ENCODE measurements at places on chromosomes 16 and 17.

- DNase-seq: no peak
Measured at GRCh38 chr17:41490000-41490990, 585 bp upstream of the KRT36 start.

DNA sequence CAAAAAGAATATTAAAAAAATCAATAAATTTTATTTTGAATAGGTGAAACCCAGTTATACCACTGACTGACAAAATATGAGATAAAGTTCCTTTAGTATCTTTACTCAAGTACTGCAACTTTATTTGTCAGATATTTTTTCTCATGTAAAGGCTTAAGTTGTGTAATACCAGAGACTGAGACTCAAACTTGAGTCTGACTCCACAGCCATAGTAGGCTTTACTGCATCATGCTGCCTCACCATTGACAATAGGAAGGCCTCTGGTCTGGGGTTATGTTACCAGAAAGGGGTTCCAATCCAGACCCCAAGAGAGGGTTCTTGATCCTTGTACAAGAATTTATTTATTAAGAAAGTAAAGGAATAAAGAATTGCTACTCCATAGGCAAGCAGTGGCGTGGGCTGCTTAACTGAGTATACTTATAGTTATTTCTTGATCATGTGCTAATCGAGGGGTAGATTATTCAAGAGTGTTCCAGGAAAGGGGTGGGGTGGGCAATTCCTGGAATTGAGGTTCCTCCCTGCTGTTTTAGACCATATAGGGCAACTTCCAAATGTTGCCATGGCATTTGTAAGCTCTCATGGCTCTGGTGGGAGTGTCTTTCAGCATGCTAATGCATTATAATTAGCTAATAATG lies 187.4 kb upstream of the WSB1 start:
- no peak for DNase-seq

DNA sequence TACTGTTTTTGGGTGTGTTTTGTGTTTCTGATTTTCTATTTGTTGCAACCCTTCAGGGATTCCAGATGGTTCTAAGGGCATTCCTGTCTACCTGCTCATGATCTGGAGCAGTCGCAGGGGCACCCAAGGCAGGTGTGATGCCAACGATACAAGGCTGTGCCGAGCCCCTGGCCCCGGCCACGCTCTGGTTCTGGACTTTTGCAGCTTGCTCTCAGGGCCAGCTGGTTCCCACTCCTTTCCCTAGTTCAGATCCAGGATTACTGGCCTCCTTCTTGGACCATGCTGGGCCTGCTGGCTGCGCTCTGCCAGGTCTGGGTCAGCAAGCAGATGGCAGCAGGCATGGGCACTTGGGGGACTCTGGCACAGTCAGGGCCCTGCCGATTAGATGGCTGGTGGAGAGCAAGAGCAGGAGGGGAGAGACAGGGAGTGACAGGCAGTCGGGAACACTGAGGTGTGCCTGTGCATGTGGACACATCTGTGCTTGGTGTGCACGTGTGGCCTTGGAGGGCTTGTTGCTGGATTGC lies 15.2 kb upstream of the RAP1GAP2 start:
- DNase-seq: no peak

DNA sequence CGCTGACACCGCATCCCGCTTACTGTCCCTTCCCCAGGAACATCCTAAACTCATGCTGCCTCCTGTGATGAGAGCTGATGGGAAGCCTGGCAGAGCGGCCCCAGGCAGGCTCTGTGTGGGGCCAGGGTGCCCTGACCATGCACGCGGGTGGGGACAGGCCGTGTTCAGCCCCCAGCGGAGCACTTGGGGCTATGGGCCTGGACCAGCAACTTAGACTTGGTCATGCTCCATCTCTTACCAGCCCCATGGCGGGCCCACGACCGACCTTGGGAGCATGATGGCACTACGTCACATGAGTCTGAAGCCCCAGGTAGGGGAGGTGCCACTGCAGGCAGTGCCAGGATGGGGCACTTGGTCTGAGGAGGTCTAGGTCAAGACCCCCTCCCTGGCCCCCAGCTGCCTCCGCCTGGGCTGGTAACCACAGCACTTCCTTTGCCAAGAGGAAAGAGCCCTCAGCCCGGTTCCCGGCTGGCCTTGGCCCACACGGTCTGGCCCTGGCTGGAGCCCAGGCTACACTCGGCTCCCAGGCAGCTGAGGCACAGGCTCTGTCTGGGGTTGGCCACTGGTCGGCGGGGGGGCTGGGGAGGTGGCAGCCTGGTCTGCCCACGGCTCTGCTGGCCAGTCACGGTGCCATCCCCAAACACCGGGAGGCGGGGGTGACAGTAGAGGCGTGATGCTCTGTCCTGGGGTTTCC lies 25.7 kb downstream of the BAHCC1 start:
- no peak for DNase-seq

- no peak for DNase-seq
Measured at GRCh38 chr17:1039123-1039507, 42.2 kb downstream of the TIMM22 start.

GRCh38 chr16:29989111-29989858 lies 6.1 kb downstream of the HIRIP3 start:
- no peak for DNase-seq

DNA sequence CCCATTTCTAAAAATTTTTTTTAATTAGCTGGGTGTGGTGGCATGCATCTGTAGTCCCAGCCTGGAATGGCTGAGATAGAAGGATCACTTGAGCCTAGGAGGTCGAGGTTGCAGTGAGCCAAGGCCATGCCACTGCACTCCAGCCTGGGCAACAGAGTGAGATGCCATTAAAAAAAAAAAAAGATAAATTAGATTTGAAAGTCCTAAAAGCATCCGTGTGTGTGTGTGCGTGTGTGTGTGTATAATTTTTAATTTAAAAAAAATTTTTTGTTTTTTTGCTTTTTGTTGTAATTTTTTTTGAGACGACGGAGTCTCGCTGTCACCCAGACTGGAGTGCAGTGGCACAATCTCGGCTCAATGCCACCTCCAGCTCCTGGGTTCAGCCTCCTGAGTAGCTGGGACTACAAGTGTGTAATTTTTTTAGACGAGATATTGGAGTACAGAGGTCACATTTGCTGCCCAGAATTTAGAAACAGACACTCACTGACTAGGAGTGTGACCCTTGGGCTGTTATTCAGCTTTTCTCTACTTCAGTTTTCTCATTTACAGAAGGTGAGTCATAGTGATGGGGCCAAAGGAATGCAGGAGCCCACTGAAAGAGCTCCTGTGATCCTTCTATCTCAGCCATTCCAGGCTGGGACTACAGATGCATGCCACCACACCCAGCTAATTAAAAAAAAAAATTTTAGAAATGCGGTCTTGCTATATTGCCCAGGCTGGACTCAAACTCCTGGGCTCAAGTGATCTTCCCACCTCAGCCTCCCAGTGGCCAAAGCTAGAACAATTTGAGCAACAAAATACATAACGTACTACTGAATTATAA lies 25.5 kb upstream of the TBX4 start:
- DNase-seq: no peak

GRCh38 chr16:50742576-50743200 lies 802 bp downstream of the CYLD start:
- no peak for DNase-seq

DNA sequence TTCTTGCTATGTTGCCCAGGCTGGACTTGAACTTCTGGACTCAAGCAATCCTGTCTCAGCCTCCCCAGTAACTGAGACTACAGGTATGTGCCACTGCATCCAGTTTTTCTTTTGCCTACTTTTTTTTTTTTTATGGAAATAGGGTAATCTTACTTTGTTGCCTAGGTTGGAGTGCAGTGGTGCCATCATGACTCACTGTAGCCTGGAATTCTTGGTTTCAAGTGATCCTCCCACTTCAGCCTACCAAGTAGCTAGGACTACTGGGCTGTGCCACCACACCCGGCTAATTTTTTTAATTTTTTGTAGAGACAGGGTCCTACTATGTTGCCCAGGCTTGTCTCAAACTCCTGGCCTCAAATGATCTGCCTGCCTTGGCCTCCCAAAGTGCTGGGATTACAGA lies 10.0 kb downstream of the LRRC36 start:
- DNase-seq: no peak

DNA sequence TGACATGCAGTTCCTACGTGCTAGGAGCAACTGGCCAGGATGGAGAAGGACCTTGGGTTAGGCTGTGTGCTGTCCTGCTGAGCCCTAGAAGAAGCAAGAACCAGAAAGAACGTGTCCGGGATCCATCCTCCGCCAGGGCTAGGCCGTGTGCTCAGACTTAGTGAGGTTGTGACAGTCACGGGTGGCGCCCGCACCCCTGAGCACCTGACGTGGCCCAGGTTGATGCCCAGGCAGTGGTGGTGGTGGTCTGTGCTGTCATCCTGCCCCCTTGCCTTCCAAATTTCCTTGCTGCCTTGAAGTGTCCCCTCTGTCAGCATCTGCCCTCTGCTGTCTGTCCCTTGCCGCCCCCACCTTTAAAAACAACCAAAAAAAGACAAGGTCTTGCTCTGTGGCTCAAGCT lies 4.2 kb upstream of the GSE1 start:
- DNase-seq: no peak

- no peak for DNase-seq
Measured at GRCh38 chr16:84332975-84333684, 35.2 kb upstream of the ATP2C2 start.

DNA sequence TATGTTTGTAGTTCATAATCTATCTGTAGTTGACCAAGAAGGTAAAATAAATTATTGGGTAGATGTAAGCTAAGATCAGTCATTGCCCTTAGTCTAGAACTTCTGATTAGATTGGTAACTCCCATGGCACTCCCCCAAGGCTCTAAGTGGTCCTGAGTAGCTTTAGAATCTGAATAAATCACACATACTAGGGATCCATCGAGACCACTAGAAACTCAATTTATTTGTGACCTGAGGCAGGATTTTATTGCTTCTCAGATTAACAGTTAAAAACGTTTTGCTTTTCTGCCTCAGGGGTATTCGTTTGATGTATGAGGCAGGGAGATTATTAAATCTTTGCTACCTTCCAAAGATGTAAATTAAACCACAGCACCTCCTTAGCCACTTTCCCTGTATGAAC lies 24.9 kb downstream of the CMTR2 start:
- no peak for DNase-seq

DNA sequence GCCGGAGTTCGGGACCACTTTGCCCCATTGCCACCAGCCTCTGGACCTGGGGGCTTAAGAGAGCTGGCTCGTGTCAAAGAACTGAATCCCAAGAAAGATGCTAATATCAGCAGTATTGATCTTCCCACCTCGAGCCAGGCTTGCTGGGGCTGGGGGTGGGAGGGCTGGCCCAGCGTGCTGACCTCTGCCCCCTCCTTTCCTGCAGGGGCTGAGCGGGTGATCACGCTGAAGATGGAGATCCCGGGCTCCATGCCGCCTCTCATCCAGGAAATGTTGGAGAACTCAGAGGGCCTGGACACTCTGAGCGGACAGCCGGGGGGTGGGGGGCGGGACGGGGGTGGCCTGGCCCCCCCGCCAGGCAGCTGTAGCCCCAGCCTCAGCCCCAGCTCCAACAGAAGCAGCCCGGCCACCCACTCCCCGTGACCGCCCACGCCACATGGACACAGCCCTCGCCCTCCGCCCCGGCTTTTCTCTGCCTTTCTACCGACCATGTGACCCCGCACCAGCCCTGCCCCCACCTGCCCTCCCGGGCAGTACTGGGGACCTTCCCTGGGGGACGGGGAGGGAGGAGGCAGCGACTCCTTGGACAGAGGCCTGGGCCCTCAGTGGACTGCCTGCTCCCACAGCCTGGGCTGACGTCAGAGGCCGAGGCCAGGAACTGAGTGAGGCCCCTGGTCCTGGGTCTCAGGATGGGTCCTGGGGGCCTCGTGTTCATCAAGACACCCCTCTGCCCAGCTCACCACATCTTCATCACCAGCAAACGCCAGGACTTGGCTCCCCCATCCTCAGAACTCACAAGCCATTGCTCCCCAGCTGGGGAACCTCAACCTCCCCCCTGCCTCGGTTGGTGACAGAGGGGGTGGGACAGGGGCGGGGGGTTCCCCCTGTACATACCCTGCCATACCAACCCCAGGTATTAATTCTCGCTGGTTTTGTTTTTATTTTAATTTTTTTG lies 8.5 kb downstream of the GJD3 start:
- no peak for DNase-seq

GRCh38 chr17:14436266-14436665 lies 135.4 kb downstream of the HS3ST3B1 start:
- no peak for DNase-seq

DNA sequence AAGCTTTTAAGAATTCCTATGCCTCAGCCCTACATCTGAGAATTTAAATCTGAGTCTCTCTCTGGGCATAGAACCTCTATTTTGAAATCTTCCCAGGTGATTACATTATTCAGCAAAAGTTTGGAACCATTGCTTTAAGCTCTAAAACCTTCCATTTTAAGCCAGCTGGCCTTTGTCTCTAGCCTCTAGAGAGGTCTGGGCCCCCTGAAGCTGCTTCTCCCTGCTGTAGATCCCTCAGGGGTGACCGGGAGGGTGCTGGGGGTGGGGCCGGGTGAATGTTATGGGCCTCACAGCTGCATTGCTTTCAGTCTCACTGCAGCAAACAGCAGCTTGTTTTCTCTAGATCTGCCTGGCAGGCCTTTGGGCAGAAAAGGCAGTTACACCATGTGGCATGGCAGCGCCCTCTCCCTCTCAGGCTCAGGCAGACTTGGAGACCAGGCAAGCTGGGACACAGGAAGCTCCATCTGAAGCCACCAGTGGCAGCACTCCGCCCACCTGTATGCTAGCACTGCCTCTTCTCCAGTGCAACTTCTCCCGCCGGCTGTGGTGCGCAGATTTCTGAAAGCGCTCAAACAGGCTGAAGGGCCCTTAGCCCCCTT lies 66.3 kb downstream of the MPRIP start:
- DNase-seq: no peak

- DNase-seq: no peak
Measured at GRCh38 chr16:11310634-11310977, 29.5 kb upstream of the PRM1 start.

- no peak for DNase-seq
Measured at GRCh38 chr16:19115148-19116021, 1.6 kb downstream of the ITPRIPL2 start.

- peak; percentile 72 for DNase-seq
Measured at GRCh38 chr17:49703557-49704277, 4.0 kb downstream of the SLC35B1 start.

DNA sequence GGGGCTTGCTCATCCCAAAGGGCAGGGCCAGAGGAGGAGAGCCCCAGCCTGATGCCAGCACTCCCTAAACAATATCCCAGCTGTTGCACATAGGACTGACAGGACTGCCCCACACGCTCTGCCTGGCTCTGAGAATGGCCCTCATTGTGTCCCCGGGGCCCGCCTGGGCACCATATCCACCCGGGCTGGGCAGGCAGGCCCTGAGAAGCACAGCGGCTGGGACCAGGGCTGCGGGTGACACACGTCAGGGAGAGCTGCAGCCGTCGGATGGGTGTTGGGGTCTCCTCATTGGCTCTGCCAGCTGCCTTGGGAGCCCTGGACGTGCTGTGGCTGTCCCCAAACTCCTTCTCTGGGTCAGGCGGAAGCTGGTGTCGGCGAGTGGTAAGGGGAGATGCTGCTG lies 4.2 kb downstream of the BCAR1 start:
- no peak for DNase-seq

- DNase-seq: no peak
Measured at GRCh38 chr16:83686726-83687125, 121.1 kb upstream of the HSBP1 start.

- no peak for DNase-seq
Measured at GRCh38 chr17:5364156-5364555, 55.3 kb downstream of the NUP88 start.

GRCh38 chr17:2023692-2024571 lies 1.2 kb downstream of the RTN4RL1 start:
- DNase-seq: peak; percentile 77

Measured in HuH-7 (cell line).